Endothelial cell (in vitro differentiated cells): ENCODE measurements at places on chromosomes 7 and 10. TPM values are rescaled to one million over a fixed set of nuclear protein-coding genes. Genes with fewer than 3 reads are reported as not detected.

DNA sequence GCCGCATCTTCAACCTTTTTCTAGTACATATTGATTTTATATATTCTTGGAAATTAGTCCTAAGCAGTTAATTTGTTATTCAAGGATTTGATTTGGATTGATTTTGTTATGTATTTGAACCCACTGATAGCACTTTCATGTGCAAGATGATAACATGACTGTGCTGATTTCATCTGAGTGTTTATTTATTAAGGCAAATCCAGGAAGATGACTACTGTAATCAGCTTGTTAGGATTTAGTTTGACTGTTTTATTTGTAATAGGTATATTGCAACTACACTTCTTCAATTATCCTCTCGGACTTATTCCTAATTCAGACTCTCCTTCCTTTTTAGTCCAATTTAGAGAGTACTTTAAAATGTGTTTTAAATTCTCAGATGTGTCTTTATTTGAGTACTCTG is 75.1 kb upstream of the PRKG1 start:
- DNase-seq = no peak

GRCh38 chr7:130367088-130367755 is 13.1 kb upstream of the CPA1 start:
- DNase-seq = no peak

DNA sequence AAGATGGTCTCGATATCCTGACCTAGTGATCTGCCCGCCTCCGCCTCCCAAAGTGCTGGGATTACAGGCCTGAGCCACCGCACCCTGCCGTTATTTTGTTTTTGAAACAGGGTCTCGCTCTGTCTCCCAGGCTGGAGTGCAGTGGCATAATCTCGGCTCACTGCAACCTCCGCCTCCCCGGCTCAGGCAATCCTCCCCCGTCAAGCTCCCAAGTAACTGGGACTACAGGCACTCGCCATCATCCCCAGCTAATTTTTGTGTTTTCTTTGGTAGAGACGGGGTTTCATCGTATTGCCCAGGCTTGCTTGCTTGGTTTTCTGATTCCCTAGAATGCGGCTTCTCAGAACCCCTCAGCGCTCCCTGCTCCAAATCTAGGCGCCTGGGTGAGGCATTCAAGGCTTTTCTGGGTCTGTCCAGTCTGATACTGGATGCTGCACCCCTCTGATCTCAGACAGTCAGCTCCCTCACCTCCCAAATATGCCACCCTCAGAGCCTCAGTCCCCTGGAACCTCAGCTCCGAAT is 1.3 kb downstream of the TFR2 start:
- DNase-seq = no peak

Gene BTBD16
- total RNA-seq = 0.23 TPM
